ENCODE measurements at places on chromosomes 2 and 18.

GRCh38 chr2:48107326-48107925 is 201.1 kb upstream of the FBXO11 start:
- DNase-seq = no peak

DNA sequence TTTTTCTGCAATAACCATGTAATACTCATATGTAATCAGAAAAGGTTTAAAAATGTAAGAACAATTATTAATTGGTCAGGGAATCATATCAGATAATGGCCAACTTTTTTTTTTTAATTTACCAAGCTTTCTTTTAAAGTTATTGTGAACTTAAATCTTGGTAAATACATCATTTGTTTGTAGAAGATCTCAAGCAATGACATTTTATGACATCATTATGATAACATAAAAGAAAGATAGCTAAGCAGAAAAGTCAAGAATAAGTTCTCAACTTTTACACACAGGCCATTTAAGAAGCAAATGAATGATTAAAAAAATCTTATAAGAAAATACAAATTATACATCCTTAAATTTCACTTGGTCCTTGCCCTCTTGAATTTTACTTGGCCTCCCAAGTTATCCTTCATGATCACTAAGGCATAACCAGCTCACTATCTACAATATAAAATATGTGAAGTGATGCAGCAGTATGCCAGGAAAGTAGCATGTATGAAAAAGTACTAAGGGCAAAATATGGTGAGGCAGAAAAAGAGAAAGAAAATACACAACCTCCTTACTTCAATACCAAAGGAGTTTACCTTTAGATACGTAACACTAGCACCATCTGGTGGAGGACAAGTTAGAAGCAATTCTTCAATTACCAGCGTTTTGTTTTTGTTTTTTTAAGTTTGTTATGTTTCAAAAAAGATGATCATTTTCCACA is 116.6 kb downstream of the SRBD1 start:
- no peak for DNase-seq

DNA sequence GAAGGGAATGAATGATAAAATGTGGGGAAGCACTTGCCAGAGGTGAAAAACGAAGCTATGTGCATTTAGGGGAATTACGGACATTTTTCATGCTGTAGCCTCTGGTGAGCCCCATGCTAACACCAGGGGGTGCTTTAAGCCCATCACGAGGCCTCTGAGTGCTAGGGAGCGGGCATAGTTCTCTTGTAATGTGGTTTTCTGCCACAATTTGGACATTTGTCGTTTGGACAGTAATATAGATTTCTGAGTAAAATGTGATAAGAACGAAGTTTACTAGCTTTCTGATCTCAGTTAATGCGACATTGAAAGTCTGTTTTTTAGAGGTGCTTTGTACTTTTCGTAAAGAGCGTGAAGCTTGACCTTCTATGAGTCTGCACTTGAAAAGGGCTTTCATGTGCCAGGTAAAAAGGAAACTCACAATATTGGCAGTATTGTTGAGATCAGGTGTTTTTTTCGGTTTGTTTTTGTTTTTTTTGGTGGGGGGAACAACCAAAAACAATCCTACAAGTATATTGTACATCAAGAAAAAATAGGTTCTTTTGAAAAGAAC is 50.6 kb downstream of the TRAF3IP1 start:
- DNase-seq = peak; percentile 26

DNA sequence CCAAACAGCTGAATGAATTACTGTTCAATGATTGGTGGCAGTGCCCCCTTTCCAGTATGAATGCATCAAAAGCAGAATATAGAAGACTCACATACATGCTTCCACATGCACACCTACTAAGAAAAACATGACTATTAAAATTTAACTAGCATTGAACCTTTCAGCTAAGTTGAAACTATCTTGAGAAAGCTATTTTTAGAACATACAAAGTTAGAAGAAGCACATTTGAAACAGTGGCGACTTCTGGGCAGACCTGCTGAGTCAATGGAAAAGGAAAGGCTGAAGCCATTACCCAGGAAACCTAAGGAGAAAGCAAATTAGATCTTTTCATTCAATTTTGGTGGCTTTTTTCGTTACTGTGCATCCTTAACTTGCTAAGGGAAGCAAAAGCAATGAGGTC is 55.9 kb downstream of the PLA2R1 start:
- DNase-seq = no peak

DNA sequence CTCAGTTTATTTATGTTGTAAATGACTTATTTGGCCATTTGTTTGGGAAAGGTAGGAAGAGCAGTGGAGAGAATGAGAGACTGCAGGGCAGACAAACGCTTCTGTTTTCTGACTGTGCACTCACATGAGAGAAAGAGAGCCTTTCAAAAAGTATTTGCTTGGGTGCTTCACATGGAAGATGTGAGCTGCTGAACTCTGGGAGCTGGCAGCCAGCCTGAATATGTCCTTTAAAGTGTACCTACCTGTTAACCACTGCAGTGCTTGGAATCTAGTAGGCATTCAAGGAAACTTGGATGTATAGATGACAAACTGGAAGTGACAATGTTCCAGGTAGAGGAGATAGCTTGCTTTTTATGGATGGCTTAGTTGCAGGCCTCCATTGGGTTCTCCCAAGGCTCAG is 68.8 kb downstream of the PTPRM start:
- DNase-seq = no peak

GRCh38 chr18:44536619-44537018 is 144.1 kb upstream of the SETBP1 start:
- no peak for DNase-seq

DNA sequence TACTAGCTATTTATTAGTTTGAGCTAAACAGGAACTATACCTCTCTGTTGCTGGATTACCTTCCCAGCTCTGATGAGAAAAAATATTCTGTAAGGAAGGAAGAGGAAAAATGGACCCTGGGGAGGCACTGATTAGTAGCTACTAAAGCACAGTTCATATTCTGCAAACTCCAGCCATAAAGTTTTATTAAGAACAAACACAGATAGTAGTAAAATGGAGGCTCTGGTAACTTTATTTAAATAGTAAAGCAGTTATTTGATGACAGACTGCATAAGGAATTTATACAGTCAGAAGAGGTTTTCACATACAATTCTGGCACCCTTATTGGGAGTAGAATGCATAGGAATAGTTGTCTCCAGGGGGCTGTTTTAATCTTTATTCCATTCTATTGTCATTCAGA is 84.1 kb downstream of the XIRP2 start:
- DNase-seq = no peak

- DNase-seq = no peak
Observed at GRCh38 chr2:55511508-55512124, 7.9 kb upstream of the CFAP36 start.

GRCh38 chr2:227252831-227253230 is 72.2 kb upstream of the MFF start:
- no peak for DNase-seq

GRCh38 chr2:26449278-26450030 is 28.5 kb downstream of the OTOF start:
- no peak for DNase-seq

DNA sequence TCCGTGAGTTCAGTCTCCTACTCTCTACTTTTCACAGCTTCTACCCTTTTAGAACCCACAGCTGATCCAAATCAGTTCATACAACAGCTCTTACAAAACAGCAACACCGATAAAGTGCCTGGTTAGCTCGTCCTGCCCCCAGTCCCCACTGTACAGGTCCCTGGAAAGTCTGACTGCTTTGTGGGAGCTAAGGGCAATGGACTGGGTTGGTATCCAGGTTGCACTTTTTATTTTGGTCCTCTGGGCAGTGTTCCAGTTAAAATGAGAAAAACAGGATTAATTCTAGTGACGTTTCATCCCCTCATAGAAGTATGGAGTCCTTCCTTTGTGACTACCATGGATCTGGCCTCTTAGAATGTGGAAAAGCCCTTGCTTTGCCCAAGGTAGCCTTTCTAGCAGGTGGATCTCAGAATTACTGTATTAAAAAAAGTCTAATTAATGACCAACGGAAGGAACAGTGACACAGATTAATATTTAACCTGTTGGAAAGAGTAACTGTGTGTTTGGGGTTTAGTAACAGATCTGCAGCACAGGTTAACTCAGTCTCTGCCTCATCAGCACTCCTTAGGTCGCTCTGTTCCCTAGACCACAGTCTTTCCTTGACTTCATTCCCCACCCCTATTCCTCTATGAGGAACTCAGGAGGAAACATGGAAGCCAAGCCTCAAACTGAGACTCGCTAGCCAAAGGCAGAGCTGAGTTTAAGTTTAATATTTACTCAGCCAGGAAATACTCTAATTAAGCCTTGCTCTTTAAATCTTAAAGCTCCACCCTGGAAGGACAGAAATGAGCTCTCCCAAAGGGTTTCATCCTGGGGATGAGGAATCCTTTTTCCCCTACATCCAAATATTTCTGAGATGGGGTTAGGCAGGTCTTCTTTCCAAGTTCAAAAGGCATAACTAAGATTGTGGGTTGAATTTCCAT is 52.8 kb upstream of the ITGA6 start:
- DNase-seq = no peak

DNA sequence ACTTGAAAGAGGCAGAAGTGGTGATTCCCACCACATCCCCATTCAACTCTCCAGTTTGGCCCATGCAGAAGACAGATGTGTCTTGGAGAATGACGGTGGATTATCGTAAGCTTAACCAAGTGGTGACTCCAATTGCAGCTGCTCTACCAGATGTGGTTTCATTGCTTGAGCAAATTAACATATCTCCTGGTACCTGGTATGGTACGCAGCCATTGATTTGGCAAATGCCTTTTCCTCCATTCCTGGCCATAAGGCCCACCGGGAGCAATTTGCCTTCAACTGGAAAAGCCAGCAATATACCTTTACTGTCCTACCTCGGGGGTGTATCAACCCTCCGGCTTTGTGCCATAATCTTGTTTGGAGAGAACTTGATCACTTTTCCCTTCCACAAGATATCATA is 411.5 kb upstream of the SMIM21 start:
- DNase-seq = no peak

DNA sequence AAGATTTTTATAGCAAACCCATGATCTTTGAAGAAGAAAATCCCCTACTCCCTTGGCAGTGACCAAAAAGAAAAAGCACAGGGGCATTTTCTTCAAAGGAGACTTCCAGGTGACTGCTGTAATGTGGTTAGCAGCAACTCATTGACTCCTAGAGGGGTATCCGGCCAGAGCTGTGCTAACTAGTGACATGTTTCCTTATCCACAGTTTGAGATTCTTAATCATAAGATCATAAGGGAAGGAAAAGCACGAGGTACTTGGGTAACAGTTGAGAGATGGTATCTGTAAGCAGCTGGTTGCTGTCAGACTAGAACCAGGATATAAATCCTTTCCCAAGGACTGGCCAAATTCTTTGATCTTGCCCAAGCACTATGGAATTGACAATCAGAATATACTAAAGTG is 124.7 kb downstream of the MREG start:
- no peak for DNase-seq

GRCh38 chr18:48030616-48031480 is 100.4 kb upstream of the SMAD2 start:
- DNase-seq = no peak

DNA sequence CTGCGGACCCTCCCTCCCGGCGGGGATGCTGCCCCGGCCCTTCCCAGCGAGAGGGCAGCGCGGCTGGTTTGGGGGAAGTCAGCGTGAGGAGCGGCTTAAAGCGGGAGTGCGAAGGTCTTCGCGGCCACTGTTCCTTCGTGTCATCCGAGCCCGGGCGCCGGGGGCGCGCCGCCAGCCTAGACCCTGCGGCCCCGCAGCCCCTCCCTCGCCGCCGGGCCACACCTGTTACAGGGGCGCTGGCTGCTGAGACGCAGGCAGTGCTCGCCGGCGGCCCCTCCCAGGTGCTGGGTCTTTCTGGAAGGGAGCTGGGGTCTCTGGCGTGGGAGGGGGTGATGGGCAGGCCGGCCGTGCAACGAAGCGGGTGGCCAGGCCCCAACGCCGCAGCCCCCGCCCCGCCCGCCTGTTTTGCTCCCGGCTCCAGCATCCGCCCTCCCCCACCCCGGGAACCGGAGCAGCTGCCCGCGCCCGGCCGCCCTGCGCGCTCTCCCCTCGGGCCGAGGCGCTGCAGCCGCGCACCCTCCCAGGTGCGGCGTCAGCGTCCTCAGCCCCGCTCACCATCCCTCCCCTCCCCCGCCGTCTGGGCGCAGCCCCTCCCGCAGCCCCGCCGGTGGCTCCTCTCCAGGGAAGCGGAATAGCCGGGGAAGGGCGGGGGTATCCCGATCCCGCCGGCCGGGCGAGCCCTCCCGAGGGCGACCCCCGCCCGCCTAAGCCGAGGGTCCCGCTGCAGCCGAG is 727 bp downstream of the KIF1A start:
- no peak for DNase-seq

- no peak for DNase-seq
Observed at GRCh38 chr2:203993011-203993410, 56.4 kb downstream of the ICOS start.

- DNase-seq = no peak
Observed at GRCh38 chr2:38343212-38343611, 33.9 kb downstream of the ATL2 start.

GRCh38 chr2:188244383-188244782 is 47.3 kb upstream of the GULP1 start:
- no peak for DNase-seq

GRCh38 chr2:109493176-109493935 is 120.4 kb downstream of the SEPTIN10 start:
- DNase-seq = no peak

DNA sequence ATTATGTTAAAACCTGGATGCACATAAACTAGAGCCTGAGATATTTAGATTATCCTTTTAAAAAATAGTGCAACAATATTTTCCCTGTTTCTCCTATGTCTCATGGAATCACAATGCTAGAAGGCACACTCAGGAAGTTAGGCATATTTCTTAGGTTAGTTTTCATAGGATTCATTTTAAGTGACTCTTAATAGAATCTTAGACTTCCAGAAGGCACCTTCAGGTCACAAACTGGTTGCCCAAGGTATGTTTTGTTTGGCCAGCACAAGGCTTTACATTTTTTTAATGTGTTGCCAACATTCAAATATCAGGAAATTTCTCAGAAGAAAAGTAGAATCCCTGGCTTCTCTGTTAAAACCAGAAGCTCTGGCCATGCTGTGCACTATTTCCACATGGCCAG is 129.3 kb downstream of the LNPK start:
- DNase-seq = no peak

- DNase-seq = no peak
Observed at GRCh38 chr2:34909992-34910705, 1311.0 kb upstream of the FAM98A start.

DNA sequence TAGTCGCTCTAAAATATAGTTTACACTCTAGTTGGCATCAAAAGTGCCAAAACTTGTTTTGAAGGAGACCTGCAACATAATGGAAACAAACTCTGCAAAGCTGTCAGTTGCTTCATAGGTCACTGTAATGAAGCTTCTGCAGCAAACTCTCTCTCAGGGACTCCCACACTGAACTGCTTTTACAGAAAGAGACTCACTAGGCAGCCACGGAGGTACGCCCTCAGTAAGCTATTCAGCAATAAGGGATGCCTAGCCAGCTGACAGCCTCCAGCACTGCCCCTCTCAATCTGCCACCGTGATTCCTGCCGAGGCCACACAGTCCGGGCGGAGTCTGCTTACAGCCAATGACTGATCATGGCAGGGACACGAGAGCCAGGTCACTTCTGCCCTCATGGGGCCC is 51.1 kb downstream of the COLEC12 start:
- DNase-seq = no peak

GRCh38 chr2:85838181-85838580 is 50.6 kb downstream of the ST3GAL5 start:
- DNase-seq = no peak
